ENCODE measurements at places on chromosomes 5 and 9.

- DNase-seq: no peak
These were observed 33.9 kb upstream of the NXNL2 start for GRCh38 chr9:88501086-88501485.

DNA sequence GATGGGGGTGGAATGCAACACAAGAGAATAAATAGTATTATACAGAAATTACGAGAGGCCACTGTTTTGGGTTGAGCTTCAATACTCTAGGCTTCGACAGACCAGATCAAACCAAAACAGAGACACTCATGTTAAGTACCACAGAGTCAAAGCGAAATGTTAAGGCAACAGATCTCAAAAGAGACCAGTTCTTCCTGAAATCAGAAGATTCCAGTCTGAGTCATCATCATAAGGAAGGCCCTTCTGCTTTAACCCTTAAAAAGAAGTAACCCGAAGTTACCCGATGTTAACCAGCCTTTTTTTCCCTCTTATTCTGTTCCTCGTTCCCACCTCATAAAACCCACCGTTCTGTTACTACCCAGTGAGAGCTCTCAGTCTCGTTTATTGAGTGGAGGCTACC, 75.9 kb downstream of the SFXN1 start:
- no peak for DNase-seq

DNA sequence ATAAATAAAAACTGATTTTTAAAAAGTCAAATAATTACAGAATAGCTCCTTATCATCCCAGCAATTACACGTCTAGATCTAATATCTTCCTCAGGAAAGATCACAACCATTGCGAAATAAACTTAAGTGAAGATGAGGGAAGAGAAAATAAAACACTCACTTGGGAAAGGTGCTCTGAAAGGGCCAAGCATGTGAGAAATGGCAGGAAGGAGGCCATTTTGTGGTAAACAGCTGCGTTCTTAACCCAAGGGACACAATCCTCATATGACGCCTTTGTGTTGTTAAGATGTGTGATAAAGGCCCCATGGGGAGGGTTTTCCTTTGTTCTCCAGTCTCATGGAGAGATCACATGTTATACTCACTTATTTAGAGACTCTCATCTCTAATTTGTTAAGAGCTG, 32.5 kb downstream of the JAKMIP2 start:
- DNase-seq: no peak

DNA sequence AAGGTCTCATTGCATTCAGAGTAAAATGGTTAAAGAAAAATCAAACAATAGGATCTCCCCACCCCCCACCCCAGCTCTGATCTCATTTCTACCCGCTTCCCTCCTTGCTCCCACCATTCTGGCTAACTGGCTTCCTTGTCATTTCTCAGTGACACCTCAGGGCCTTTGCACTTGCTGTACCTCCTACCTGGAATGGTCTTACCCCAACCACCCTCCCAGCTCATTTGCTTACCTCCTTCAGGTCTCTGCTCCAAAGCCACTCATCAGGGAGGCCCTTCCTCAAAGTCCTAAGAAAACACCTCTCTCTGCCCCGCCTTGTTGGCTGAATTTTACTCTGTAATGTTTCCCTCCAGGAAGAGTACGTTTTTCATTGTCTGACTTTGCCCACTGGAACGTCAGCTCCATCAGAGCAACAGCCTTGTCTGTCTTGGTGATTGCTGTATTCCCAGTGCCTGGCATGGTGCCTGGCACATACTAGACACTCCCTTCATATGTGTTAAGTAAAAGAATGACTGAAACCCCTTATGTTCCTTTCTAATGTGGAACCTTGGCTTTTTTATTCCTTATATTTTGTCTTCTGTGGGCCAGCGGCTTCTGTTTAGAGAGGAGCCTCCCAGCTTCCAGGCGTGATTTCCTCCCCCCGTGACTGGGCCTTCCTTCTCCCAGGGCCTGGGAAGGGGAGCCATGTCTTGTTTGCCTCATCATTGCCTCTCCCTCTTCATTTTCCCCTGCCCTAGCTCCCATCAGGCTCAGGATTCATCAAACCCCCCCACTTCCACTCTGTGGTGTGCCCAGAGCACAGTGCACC, 26.9 kb downstream of the NEURL1B start:
- no peak for DNase-seq

DNA sequence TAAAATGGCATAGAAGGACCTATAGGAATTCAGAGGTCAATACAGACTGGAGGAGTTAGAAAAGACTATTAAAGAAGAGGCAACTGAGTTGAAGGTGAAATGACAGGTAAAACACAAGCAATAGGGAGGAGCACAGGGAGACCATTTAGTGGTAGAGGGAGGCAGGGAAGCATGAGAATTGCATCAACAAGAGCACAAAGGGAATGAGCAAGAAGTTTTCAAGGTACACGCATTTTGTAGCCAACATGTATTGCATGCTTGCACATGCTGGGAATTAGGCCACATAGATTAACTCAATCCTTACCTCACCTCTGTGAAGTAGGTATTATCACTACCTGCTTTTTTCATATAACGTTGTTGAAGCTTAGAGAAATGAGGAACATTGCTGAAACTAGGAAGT, 42.3 kb downstream of the PLPP1 start:
- DNase-seq: no peak

DNA sequence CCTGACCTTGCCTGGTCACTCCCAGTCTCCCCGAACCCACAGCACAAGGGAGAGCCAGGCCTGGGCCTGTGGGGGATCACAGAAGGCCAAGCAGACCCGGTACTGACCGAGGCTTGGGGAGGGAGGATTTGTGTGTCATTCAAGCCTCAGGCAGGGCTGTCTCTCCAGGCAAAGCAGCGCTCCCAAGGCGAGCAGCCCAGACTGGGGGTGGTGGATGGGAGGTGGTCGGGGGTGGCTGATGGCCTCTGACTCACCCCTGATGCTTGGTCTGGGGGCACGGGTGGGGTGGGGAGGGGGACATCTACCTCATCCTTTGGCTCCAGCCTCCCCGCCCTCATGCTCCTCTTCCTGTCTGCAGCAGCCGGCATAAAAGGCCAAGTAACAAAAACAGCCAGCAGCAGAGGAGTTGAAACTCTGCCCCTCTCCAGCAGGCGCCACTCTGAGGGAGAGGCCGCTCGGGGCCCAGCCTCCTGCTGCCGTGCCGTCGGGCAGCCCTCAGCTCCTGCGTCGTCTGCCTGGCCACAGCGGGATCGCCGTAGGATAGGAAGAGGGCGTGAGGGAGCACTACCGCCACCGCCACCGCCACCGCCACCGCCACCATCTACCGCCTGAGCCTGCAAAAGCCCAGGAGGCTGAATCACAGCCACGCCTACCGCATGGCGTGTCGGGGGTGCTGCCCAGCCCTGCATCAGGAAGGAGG, 166.0 kb downstream of the OLFM1 start:
- DNase-seq: no peak

- DNase-seq: no peak
These were observed 231.0 kb upstream of the GRAMD2B start for GRCh38 chr5:126192226-126192625.

DNA sequence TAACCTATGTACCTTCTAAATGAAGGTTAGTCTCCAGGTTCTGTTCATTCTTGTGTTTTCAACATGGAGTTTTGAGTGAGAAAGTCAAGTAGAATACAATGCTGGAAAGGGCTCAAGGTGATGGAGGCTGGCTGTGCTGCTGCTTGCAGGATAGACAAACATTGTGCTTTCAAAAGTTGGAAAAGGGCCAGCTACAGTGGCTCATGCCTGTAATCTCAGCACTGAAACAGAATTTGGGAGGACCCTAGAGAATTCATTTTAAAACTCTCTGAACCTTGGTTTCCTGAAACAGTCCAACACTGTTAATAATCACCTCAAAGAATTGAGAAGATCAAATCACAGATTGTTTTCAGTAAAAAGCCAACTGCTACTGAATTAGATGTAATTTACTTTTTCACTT, 15.4 kb upstream of the IARS1 start:
- peak; percentile 45 for DNase-seq

DNA sequence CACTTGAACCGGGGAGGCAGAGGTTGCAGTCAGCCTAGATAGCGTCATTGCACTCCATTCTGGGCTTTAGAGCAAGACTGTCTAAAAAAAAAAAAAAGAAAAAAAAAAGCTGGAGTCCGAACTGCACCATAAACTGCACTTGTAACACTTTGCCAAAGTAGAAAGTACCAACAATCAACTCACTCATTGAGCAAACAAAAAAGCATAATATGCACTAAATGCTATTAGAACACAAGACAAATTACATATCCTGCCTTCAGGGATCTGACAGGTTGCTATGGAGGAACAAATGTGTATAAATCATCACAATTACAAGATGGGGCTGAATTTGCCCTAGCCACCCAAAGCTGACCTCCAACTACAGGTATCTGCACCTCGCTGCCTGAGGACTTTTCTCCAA, 27.9 kb downstream of the GNAQ start:
- DNase-seq: no peak

- DNase-seq: peak; percentile 54
These were observed at the start of gene ANKRD18A for GRCh38 chr9:38620483-38621433. ANKRD18A (minus strand) TSS chr9:38620596; CDS start chr9:38620285, 311 bp downstream.

DNA sequence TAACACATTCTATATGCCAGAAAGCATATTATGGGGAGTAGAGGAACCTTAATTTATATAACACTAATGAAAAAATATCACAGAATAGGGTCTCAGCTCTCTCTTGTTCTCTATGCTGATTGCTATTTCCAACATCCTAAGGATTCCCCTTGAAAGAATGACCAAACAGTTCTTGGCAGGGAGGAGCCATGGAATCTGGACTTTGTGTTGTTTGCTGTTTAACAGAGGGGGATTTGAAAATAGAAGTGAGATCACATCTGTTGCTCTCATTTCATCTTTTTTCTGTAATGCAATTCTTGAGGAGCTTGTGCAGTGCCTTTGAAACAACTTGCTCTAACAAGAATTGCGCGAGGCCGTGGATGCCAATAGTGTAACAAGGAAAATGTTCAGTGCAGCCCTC, 755.3 kb downstream of the TLE1 start:
- DNase-seq: no peak

GRCh38 chr5:83889971-83890745, 169.5 kb upstream of the HAPLN1 start:
- DNase-seq: no peak

GRCh38 chr5:31846934-31847333, 208.0 kb downstream of the PDZD2 start:
- DNase-seq: no peak

- no peak for DNase-seq
These were observed 17.9 kb downstream of the ZSWIM6 start for GRCh38 chr5:61349935-61350334.

GRCh38 chr5:148910686-148911361, 84.4 kb downstream of the ADRB2 start:
- DNase-seq: peak; percentile 19

GRCh38 chr5:54367844-54368243, 57.5 kb upstream of the ARL15 start:
- no peak for DNase-seq

- DNase-seq: peak; percentile 38
These were observed 41.4 kb upstream of the DAB2IP start for GRCh38 chr9:121609822-121610637.

- no peak for DNase-seq
These were observed 57.6 kb downstream of the NLN start for GRCh38 chr5:65779643-65780042.

GRCh38 chr5:173941758-173942401, 47.1 kb upstream of the C5orf47 start:
- DNase-seq: no peak

DNA sequence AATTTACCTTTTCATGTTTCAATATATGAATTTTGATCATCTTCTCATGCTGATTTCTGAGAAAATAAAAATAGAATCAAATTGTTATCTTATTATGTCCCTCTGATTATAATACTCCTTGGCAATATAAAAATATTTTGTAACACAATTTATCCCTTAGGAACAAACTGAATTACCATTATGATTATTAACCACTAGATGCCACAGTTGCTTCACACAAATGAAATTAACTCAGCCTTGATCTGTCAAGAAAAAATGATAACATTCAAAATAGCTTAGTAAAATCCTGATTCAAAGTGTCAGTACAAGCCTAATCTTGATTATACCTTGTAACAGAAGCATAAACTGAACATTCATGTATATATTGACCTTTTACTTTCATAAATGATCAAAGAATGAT, 4.8 kb upstream of the CHSY3 start:
- peak; percentile 37 for DNase-seq

DNA sequence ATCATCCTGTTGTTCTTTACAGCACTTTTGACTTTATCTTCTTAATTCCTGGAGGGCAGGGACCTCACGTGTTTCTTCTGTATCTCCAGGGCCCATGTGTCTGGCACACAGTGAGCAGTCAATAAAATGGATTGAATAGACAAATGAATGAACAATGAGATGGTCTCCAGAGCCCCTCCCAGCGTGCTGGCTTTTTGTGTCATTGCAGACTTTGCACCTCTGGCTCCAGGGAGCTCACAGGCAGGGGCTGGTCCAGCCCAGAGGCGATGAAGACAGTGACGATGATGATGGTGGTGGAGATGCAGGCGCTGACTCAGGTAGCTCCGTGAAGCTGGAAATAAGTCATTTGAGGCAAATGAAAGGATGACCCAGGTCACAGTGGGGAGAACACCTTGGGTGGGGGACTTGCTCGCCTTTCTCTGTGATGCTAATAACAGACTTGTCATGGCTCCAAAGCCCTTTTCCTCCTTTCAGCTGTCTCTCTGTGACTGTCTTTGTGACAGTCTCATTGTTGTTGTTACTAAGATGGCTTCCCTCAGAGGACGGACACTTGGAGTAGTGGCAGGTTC, 30.4 kb upstream of the FABP6 start:
- DNase-seq: no peak

DNA sequence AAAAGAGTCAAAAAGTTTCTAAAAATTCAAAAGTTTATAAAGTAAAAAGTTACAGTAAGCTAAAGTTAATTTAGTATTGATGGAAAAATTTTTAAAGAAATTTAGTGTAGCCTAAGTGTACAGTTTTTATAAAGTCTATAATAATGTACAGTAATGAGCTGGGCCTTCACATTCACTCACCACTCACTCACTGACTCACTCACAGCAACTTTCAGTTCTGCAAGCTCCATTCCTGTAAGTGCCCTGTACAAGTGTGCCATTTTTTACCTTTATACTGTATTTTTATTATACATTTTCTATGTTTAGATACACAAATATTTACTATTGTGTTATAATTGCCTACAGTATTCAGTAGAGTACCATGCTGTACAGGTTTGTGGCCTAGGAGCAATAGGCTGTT, 239.5 kb upstream of the MAP3K1 start:
- DNase-seq: no peak

- DNase-seq: peak; percentile 20
These were observed 40.0 kb downstream of the CPLANE1 start for GRCh38 chr5:37208883-37209797.

DNA sequence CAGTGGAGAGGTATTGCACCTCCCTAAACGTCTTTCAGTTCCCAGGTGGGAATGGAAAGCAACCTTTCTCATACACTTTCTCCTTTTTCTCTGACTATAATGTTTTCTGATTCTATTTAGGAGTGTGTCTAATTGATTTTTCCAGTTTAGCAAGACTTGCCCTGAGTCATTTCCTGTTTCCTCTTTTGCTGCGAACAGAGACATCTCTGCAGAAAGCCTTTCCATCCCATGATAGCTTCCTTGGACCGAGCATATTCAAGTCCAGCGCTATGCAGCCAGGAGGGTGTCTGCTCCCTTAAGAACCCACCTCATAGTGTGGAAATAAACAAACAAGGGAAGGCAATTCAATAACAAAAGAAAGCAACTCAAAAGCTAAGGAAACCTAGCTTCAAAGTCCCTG, 60.0 kb upstream of the CDH6 start:
- peak; percentile 88 for DNase-seq

All from iris pigment epithelial cell (primary cell).